Stimulated activated CD8-positive, alpha-beta memory T cell treated with anti-CD3 and anti-CD28 coated beads, Interleukin-4, amount 100 ng/mL, for 1 hour (primary cell): ENCODE measurements at places on chromosomes 4 and X.
A peak's percentile ranks its signal among the peaks of the same experiment; 100 is the strongest.

DNA sequence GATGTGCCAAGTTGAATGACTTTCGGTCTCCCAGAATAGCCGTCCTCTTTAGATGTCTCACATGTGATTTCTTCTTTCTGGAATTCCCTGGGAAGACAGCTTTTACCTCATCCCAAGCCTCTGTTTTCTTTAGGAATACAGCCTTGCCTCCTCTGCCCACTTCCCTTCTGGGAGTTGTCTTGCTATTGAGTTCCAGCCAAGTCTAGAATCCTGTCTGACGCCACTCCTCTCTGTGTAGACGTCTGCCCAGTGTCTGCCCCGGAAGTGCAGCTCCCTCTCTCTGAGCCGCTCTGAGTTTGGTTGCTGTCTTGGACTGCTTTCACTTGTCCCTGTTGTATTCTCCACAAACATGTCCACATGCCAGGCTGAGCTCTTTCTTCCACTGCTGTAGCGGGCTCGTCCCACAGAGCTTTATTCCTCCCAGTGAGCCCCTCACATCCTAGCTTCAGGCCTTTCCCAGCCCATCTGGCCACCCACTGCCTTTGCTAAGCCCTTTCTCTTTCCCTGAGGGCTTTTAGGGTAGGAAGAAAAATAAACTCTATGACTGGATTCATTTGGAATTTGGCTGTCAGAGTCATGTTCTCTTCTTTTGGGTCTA is 9.0 kb upstream of the IGFBP7 start:
- no peak for DNase-seq

- DNase-seq: no peak
Measured at GRCh38 chr4:186669159-186669731, 54.4 kb downstream of the FAT1 start.

DNA sequence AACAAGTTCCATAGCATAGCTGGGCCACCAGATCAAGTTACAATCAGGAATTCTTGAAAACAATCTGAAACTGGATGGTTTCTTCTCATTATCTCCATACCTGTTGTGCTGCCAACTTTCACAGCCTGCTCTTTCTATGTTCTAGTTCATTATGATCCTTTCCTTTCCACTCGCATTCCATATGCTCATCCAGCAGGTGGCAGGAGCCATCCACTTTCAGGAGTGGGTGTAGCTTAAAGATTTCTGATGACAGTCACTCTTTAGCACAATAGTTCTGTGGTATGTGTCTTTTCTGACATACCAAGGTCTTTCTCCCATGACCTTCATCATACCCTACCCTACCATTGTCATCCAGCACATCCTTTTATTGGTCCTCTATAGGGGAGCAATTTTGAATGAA is 46.4 kb downstream of the PAGE2 start:
- DNase-seq: peak; percentile 1

GRCh38 chrX:103275947-103276567 is 493 bp downstream of the TCEAL5 start:
- DNase-seq: no peak

DNA sequence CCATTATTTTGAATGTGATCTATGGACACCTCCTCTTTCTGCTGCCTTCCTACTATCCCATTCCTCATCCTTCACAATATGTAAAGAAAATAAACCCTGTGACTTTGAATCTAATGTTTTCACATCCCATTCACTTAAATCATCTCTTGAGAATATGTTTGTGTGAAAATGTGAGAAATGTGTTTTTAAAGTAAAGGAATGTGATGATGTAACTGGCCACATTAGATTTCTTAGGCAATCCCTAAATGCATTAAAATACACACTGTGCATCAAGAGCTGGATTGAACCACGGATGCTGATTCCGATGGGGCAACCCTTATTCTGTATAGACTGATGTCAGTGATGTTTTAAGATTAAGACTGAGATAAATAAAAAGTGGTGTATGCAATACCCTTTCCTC is 558.9 kb upstream of the TENM3 start:
- no peak for DNase-seq

- DNase-seq: no peak
Measured at GRCh38 chr4:186248643-186249042, 17.3 kb upstream of the F11 start.

DNA sequence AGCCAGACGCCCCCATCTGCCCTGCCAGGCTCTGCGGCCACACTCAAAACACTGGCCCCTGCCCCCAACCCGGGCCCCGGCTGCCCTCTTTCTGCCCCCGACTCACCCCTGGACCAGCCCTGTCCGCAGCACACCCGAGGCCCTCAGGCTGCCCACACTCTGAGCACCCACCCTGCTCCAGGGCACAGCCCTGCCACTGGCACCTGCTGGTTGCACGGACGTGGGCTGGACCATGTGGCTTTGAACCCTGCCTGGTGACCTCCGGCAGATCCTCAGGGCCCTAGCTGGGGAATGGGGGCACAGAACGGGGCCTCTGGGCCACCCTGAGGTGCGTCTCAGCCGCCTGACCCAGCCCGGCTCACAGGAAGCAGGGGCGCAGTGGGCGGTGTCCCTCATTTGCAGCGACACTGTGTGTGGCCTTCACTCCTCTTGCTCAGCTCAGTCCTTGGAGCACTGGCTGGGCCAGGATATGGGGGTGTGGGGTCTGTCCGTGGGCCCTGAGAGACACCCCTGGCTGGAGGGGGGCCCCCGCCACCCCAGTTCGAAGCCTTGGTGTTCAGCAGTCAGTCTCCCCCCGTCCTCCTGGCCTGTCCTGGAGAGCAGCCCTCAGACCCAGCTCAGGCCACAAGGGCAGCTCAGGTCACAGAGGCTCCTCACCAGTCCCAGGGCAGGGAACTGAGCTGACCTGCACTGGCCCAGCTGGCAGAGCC is 73.2 kb downstream of the FAM53A start:
- DNase-seq: no peak

DNA sequence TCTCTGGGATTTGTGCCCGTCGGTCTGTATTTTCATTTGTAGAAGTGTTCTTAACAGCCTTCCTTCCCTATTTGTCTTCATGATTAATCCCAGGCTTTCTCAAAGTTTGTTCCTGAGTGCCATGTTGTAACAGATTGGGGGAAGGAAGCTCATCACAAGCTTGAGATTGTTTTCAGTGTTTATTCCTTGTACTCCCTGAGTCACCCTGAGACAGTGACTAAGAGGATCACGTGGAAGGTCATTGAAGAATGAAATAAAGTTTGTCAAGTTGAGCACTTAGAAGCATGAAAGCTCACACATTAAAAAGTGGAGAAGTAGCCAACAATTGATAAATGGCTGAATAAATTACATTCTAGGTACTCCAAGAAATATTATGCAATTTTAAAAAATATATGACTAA is 153.5 kb upstream of the FAM241A start:
- no peak for DNase-seq

DNA sequence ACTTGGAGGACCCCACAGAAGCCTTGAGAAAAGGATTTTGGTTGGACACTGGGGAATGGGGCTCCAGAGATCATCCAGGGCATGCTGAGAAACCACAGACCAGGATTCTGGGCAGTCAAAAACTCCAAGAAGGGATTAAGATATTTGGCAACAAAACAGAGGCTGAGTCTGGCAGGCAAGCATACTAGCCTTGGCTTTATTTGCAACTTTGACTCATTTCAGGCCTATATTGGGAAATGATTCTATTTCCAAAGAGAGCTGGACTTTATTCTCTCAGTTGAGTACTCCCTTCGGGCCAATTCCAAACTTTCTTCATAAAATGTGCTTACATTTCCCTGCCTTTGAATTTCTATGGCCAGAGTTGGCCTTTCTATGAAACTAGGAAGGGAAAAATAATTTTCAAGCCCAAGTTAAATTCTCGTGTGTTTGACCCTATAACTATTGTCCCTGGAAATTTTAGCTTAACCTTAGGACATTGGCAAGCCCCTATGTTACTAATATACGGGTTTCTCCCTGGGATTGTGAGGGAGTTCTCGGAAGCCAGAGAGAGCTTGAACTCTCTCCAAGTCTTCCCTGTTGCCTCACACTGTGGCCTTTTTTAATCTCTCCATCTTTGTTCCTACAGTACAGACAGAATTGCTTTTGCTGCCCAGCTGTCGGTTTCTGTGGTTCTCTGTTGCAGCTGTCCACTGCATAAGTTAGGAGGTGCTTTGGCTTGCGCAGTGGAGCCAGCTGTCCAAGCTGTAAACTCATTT is 112.6 kb upstream of the FAM9A start:
- no peak for DNase-seq

DNA sequence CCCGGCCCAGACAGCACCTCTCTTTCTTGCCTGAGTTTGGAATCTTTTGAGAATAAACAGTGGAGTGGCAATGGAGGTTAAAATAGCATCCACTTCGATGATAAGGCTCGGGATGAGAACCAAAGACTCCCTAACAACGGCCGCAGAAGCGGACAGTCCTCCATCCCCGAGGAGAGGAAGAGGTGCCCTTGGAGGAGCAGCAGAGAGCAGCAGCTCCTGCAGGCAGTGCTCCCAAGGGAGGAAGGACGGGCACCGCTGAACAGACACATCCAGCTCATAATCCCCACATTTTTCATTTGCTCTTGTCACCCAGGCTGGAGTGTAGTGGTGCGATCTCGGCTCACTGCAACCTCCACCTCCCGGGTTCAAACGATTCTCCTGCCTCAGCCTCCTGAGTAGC is 61.3 kb downstream of the DCTD start:
- no peak for DNase-seq

DNA sequence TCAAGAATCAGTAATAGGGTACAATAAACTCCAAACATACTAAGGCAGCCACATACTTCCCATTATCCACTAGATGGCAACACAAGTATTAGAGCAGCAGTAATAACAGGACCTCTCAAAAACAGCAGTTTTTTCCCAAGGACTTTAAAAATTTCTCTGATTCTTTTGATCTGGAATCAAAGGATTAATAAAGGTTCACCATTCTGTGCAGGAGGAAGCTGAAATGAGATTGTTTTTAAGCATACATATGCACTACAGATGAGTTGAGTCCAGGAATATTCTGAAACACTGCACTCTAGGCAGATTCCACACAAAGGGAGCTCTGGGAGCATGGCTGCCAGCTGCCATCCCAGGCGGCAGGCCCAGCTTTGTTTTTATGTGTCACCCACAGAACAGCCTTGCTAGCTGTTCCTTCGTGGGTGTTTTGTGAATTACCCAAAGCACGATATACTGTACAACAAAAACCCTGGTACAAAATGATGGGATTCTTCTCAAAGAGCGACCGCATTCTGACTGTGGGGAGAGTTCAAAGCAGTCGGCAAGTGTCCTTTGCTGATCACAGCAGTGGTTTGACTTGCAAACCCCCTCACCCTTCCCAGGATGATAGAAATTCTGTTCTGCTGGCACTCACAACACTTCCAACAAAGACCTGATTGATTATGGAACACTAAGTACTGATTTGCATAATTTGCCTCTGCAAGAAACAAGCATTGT is 61.0 kb downstream of the STX18 start:
- DNase-seq: no peak

DNA sequence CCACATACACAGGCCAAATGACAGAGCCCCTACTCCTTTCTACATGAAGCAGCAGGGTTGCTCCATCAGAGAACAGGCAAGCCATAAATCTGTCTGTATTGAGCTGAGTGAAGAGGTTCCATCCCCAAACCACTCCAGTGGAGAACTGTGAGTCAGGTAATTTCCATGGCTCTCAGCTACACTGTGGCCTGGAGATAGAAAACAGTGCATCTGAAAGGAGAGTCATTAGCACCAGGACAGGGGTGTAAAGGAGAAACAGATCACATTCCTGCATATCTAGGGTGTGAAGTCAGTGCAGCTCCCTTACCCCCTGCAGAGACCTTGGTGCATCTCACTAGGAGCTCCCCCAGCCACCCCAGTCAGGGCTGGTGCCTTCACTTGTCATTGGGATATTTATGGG is 314.7 kb downstream of the CHIC1 start:
- no peak for DNase-seq

GRCh38 chr4:37665333-37666320 is 20.5 kb downstream of the RELL1 start:
- no peak for DNase-seq

- no peak for DNase-seq
Measured at GRCh38 chr4:1137063-1137776, 23.9 kb upstream of the RNF212 start.

DNA sequence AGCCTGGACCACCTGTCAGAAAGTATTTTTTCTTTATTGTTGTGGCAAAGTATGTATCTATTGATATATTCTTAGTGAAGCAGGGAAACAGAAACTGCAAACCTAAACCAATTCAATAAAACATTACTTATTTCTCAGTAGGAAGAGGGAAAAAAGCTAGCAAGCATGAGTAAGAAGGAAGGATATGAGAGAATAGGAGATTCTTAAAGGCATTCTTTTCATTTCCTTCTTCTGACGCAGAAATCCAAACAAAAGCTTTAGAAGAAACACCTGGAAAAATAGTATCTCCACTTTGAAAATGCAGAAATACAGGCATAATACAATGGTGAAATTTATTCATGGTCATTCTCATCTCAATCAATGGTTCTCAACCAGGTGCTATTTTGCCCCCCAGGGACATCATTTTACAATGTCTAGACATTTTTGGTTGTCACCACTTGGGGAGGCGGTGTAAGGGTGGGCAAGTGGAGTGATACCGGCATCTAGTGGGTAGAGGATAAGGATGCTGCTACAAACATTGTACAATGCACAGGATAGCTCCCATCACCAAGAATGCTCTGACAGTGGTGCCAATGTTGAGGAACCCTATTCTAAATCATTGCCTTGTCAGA is 21.7 kb upstream of the ATXN3L start:
- no peak for DNase-seq

- DNase-seq: no peak
Measured at GRCh38 chrX:134254511-134254910, 17.5 kb downstream of the CCDC160 start.

- DNase-seq: no peak
Measured at GRCh38 chr4:57370691-57371090, 260.5 kb upstream of the IGFBP7 start.
